ENCODE measurements at places on chromosomes 1 and 21.

- no peak for DNase-seq
Measured at GRCh38 chr1:16095447-16095846, 22.0 kb upstream of the FAM131C start.

DNA sequence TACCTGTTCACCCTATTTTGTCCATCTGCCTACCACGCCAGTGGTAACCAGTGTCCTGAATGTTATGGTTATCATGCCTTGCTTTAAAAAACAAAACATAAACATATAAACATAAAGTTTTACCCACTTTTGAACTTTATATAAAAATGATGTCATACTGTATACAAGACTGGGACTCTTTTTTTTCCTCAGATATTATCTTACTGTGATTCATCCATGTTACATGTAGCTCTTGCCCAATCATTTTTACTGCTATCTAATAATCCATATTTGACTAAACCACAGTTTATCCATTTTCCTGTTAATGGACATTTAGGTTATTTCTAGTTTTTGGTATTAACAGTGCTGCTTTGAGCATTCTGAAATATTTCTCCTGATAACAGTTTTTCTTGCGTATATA, 78.8 kb downstream of the GPR161 start:
- DNase-seq, result no peak

GRCh38 chr1:244341455-244342450, 110.0 kb downstream of the ADSS2 start:
- DNase-seq, result no peak

DNA sequence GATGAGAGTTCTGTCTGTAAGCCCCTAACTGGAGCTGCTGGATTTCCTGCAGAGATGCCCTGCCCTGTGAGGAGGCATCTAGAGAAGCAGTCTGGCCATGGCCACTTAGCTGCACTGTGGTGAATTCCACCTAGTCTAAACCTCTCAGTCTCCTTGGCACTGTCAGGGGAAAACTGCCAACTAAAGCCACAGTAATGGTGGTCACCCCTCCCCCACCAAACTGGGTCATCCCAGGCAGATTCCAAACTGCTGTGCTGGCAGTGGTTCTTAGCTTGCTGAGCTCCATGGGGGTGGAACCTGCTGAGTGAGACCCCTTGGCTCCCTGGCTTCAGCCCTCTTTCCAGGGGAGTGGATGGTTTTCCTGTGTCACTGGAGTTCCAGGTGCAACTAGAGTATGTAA, 740.6 kb downstream of the RWDD3 start:
- no peak for DNase-seq

DNA sequence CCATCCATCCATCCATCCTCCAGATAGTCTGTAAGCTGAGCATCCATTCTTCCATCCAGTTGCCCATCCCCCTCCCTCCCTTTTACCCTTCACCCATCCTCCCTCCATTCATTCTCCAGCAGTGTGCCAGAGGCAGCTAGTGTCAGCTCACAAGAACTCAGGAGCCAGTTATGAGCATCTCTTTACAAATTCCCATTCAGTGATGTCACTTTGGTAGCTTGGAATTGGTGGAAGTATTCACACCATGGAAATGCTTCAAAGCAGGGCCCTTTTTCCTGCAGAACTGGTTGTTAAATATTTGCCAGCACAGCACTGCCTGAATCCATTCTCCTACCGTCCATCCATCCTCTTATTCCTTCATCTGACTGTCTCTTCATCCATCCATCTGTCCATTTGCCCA, 72.5 kb downstream of the ARHGEF10L start:
- no peak for DNase-seq

- no peak for DNase-seq
Measured at GRCh38 chr1:201457508-201457960, 11.5 kb downstream of the PHLDA3 start.

GRCh38 chr1:82515650-82516049, 714.9 kb downstream of the ADGRL2 start:
- no peak for DNase-seq

DNA sequence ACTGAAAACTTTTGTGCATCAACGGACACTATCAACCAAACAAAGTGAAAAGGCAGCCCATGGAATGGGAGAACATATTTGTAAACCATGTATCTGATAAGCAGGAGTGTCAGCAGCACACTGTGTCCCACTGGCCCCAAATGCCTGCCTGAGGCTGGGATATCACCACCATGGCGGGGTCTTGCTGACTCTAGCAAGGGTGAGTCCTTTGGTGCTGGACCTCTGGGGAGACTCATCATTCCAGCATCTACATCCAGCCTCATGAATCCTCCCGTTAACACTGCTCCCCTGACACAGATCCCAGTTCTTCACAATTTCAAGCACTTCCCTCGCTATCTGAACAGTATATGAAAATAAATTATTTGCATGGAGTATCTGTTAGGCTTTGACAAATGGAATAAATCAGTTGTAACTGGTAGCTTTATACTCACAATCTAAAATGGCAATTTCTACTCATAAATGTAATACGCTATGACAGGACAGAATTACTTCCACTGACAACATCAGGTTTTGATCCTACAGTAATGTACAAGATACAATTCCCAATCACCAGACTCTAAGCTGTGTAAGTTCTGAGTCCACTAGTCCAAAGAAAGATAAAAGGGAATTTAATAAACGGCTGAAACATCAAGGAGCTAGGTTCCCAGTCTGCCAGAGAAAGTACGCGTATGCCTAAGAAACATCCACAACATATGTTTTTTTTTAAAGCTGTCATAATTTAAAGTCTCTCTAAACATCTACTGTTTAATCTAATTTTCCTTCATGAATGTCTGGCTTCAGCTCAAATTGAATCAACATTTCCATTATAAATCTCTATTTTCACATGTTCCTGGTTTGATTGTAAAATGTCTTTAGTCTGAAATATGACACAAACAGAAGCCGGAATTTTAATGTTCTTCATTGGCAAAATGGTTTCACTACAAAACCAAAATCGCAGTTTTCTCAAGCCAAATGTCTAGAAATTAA, 95.1 kb downstream of the SIPA1L2 start:
- no peak for DNase-seq
